Hippocampal formation (tissue), 2 donors: ENCODE measurements at places on chromosomes 11 and 22.
A peak's percentile ranks its signal among the peaks of the same experiment; 100 is the strongest.

DNA sequence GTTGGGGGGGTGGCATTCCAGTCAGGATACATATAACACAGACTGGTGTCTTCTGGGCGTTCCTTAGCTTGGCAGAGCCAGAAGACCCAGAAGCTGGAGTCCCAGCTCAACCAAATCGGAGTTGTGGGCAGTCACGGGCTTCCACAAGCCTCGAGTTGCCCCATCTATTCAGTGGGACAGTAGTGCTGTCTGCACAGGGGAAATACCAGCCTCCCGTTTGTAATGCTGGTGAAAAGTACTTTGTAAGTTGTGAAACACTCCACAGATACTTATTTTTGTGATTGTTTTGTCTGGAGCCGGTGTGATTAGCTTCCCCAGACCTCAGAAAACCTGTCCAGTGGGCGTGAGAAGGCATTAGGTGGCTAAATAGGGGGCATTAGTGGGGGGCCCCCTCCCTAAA lies 13.6 kb downstream of the DGKZ start:
- no peak for DNase-seq

DNA sequence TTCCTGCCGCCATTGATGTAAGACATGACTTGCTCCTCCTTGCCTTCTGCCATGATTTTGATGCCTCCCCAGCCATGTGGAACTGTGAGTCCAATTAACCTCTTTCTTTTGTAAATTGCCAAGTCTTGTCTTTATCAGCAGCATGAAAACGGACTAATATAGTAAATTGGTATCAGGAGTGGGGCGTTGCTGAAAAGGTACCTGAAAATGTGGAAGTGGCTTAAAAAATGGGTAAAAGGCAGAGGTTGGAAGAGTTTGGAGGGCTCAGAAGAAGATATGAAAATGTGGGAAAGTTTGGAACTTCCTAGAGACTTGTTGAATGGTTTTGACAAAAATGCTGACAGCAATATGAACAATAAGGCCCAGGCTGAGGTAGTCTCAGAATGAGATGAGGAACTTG lies 89.7 kb downstream of the RSF1 start:
- no peak for DNase-seq

GRCh38 chr22:23065495-23066122 lies 4.7 kb upstream of the GNAZ start:
- DNase-seq: no peak

DNA sequence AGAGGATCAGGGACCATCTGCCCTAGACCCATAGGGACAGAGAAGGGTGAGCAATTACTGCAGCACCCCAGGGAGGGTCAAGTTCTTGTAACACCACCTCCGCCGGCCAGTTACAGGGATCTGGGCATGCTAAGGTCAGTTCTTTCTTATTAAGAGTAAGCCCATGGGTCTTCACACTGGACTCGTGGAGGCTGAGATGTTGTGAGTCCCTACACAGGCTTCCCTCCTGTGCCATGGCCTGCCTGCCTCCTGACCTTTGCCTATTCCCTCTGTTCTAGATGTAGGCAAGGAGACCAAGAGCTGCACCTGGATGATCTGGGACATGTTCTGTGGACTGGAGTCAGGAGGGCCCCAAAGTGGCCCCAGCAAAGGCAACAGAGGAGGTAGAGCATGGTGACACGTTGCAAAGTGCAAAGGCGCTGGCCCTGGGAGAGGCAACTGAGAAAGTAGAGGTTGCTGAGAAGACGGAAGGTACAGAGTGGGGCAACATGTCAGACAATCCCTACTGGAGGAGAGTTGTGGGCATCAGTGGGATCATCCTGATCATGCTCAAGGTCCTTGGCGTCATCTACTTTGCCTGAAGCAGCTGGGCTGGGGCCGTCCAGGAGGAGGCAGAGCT lies 16.3 kb upstream of the GNAZ start:
- DNase-seq: no peak

GRCh38 chr11:121466063-121466794 lies 13.5 kb upstream of the SORL1-AS1 start:
- peak; percentile 61 for DNase-seq

GRCh38 chr11:47911149-47911548 lies 63.0 kb upstream of the NUP160 start:
- DNase-seq: no peak

GRCh38 chr22:20016734-20017621 lies at the start of gene ARVCF:
TSS of gene ARVCF (minus strand) at chr22:20016823. CDS start at chr22:19990794, 26,029 bp downstream.
- DNase-seq: peak; percentile 94

- DNase-seq: no peak
Measured at GRCh38 chr11:13313005-13313819, 35.6 kb downstream of the BMAL1 start.

DNA sequence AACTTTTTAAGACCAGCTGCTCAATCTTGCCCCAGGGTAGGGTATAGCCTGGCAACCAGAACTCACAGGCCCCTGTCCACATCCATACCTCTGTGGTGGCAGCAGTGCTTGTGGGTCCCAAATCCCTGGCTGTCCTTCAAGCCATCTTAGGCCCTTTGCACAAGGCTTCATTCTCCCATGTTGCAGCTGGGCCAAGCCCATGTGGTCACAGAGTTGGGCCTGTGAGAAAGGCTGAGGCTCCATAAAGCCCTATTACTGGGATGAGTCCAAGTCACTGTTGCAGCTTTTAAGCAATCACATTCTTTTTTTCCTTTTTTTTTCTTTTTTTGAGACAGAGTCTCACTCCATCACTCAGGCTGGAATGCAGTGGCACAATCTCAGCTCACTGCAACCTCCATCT lies 47.9 kb upstream of the SLC25A1 start:
- no peak for DNase-seq

- DNase-seq: no peak
Measured at GRCh38 chr11:130633466-130633865, 185.0 kb downstream of the ADAMTS15 start.

DNA sequence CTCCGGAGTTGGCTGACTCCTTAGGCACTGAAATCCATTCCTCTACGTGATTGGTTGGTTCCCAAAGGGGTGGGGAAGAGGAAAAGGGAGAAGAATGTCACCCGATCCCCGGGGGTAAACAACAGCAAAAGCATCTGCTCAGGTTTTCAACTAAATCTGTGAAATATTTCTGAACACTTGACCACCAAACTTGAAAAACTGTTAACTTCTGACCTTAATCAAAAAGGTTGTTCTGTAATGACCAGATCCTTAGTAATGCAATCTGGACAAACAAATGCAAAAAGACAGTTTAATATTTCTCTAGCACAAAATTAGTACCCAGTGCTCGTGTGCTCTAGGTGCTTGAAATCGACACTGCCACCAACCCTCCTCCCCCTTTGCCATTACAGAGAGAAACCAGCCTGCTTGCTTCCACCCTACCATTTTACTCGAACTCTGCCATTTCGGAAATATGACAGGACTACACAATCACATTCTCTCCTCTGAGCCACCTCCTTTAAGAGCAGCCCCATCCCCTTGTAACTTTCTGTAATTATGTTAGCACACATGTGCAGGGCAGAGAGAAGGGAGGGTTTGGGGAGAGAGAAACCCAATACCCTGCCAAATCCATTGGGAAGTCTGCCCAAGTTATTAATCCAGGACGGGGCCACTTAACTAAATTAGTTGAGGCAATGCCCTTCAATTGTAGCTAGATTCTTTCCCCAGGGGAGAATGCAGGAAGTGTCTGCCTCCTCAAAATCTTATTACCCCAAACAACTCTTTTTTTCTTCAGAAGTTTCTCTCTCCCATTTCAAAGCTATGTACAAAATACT lies 113.8 kb downstream of the RBFOX2 start:
- DNase-seq: peak; percentile 97

GRCh38 chr22:26952004-26952403 lies 294.6 kb downstream of the MIAT start:
- DNase-seq: no peak
